ENCODE measurements at places on chromosomes 1 and 21. TPM values are rescaled to one million over a fixed set of nuclear protein-coding genes. Genes with fewer than 3 reads are reported as not detected.
A peak's percentile ranks its signal among the peaks of the same experiment; 100 is the strongest.

WNT2B gene
- 0.34 TPM for total RNA-seq

CD5L gene
- not detected for total RNA-seq

CACNA1S gene
- total RNA-seq = 78.5 TPM

HMCN1 gene
- 4.9 TPM for total RNA-seq

LIN28A gene
- total RNA-seq = not detected

CSMD2 gene
- not detected for total RNA-seq

INAVA gene
- total RNA-seq = 0.58 TPM

GJA5 gene
- total RNA-seq = 1.4 TPM

CRNN gene
- not detected for total RNA-seq

CYP4Z1 gene
- 0.61 TPM for total RNA-seq

FLG2 gene
- total RNA-seq = not detected

FMO5 gene
- 0.95 TPM for total RNA-seq

CLCA4 gene
- total RNA-seq = 3.7 TPM

TNFRSF4 gene
- total RNA-seq = not detected

DAP3 gene
- total RNA-seq = 203 TPM

OR2T11 gene
- not detected for total RNA-seq

LCE3D gene
- total RNA-seq = not detected

DSTYK gene
- 13.6 TPM for total RNA-seq

TTC39A gene
- 13.1 TPM for total RNA-seq

FNDC5 gene
- total RNA-seq = 39.6 TPM

DNA sequence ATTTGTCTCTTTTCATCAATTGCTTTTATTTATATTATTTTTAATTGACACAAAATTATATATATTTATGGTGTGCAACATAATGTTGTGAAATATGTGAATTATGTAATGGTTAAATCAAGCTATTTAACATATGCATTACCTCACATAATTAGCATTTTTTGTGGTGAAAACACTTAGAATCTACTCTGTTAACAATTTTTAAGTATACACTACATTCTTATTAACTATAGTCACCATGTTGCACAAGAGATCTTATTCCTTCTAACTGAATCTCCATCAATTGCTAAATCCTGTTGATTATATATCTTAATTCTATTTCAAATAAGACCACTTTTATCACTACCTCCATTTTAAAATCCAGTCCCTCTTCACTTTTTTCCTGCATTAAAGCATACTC is 42.5 kb downstream of the PLPPR5 start:
- DNase-seq = no peak
- H3K36me3 ChIP-seq = no peaks in the 10 kb centered on the region
- no peaks in the 10 kb centered on the region for H3K4me1 ChIP-seq
- no peak overlapping the region for H3K4me3 ChIP-seq

DNA sequence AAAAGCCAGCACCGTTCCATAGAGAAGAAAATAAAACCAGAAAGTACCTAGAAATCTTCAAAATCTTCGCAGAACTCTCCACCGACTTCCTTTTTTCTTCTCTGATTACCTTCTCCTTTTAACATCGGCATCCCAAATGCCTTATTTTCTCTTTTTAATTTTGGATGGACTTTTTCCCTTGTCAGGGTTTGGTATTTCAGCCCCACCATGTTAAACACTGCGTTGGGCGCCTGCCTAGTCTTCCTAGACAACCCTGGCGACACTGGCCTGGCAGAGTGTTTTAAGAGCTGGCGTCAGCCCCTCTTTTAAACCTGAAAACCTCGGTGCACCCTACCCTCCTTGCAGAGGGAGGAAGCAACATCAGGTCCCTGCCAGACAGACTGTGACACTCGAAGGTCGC is 66.0 kb upstream of the EFHD2 start:
- H3K4me1 ChIP-seq = no peaks in the 10 kb centered on the region
- no peak overlapping the region for H3K4me3 ChIP-seq
- DNase-seq = no peak
- peaks cover 8% of the 10 kb centered on the region for H3K27me3 ChIP-seq

DNA sequence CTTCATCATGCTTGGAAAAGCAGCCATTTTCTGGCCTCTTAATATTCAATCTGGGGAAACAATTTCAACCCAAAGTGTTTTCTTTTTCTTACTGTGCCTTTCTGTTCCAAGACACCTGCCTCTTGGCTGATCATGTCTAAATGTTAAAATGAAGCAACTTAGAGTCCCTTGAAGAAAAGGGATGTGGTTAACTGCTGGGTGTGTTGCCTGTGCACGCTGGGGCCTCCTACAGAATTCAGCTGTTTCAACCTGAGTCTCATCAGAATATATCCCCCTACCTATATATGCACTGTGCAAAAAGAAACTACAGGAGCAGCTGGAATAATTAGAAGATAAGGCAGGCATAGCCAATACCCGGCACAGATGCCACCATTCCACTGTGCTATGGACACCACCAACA is 222.0 kb downstream of the OMA1 start:
- no peak overlapping the region for H3K27ac ChIP-seq
- no peaks in the 10 kb centered on the region for H3K27me3 ChIP-seq
- no peaks in the 10 kb centered on the region for H3K36me3 ChIP-seq
- no peaks in the 10 kb centered on the region for H3K4me1 ChIP-seq

DNA sequence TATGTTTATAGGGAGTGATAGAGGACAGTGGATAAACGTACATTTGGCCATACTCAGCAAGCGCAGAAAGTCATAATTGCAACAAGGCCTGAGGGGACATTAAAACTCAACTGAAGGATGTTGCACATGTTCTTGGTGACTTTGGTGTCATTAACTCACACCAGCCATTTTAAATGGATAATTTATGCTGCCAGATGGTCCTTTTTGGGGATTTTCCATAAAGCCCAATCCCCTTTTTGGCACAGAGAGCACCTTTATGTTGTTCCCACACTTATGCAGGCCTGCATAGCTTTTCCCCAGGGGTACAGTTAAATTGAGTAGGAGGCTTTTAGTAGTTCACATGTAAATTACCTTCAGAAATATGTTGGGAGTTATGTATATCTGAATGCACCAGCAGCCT is 279.6 kb downstream of the NFIA start:
- H3K4me3 ChIP-seq = no peak overlapping the region
- no peak for DNase-seq
- H3K27ac ChIP-seq = no peak overlapping the region

- no peak overlapping the region for H3K27ac ChIP-seq
- DNase-seq = no peak
Measured at GRCh38 chr21:17550671-17551308, 37.9 kb downstream of the CXADR start.

DNA sequence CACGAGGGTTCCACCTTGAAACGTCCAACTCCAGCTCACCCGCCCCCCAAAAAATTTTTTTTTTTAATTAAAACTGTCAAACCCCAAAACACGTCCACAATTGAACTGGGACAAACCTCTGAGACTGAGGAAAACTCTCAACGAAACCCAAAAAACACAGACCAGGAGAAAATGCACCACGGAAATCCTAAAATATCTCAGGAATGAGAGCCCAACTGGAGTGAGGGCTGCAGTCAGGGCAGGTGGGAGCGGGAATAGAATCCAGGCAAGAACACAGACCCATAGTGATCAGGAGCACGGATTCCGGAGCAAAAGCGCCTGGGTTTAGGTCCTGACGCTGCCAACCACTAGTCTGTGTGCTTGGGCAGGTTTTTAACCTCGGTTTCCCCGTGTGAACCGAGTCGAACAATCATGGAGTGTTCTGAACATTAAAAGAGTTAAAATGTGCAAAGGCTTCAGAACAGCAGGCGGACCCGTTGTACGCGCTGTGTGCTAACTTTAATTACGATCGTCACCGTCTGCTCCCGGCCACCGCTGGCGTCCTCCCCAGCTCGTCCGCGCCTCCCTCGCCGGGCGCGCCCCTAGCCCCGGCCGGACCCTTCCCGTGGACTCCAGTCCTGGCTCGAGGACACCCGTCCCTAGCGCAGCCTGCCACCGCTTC is 624 bp downstream of the ARHGAP29 start:
- H3K27me3 ChIP-seq = no peaks in the 10 kb centered on the region
- peak; percentile 59 for DNase-seq
- no peaks in the 10 kb centered on the region for H3K36me3 ChIP-seq
- peak overlapping the region; percentile 93 for H3K27ac ChIP-seq
- peak overlapping the region; percentile 78 for H3K4me3 ChIP-seq
- peaks cover 35% of the 10 kb centered on the region for H3K4me1 ChIP-seq

GRCh38 chr1:36256558-36257374 is 32.5 kb downstream of the THRAP3 start:
- peak overlapping the region; percentile 89 for H3K27ac ChIP-seq
- H3K4me1 ChIP-seq = peaks cover 88% of the 10 kb centered on the region
- H3K27me3 ChIP-seq = no peaks in the 10 kb centered on the region
- H3K4me3 ChIP-seq = no peak overlapping the region
- H3K36me3 ChIP-seq = peaks cover 18% of the 10 kb centered on the region

GRCh38 chr1:36135796-36136195 is 10.8 kb upstream of the COL8A2 start:
- no peak overlapping the region for H3K4me3 ChIP-seq
- no peaks in the 10 kb centered on the region for H3K27me3 ChIP-seq
- DNase-seq = no peak
- peaks cover 23% of the 10 kb centered on the region for H3K4me1 ChIP-seq
- H3K36me3 ChIP-seq = no peaks in the 10 kb centered on the region

- no peak overlapping the region for H3K27ac ChIP-seq
- no peak for DNase-seq
- H3K27me3 ChIP-seq = no peaks in the 10 kb centered on the region
- H3K4me3 ChIP-seq = no peak overlapping the region
- H3K36me3 ChIP-seq = no peaks in the 10 kb centered on the region
- peaks cover 4% of the 10 kb centered on the region for H3K4me1 ChIP-seq
Measured at GRCh38 chr1:86419277-86419903, 4.6 kb upstream of the CLCA2 start.

GRCh38 chr1:230084408-230085177 is 17.6 kb downstream of the GALNT2 start:
- no peaks in the 10 kb centered on the region for H3K27me3 ChIP-seq
- H3K4me3 ChIP-seq = no peak overlapping the region
- peaks cover 70% of the 10 kb centered on the region for H3K4me1 ChIP-seq
- peak overlapping the region; percentile 70 for H3K27ac ChIP-seq

GRCh38 chr1:33986390-33987095 is 122.7 kb downstream of the HMGB4 start:
- H3K27me3 ChIP-seq = no peaks in the 10 kb centered on the region
- H3K27ac ChIP-seq = no peak overlapping the region
- H3K4me1 ChIP-seq = no peaks in the 10 kb centered on the region
- peak; percentile 63 for DNase-seq
- H3K36me3 ChIP-seq = no peaks in the 10 kb centered on the region

- DNase-seq = peak; percentile 29
- H3K4me3 ChIP-seq = peak overlapping the region; percentile 22
- H3K4me1 ChIP-seq = peaks cover 28% of the 10 kb centered on the region
- H3K27me3 ChIP-seq = no peaks in the 10 kb centered on the region
- H3K27ac ChIP-seq = peak overlapping the region; percentile 85
Measured at GRCh38 chr1:224377676-224378006, 21.0 kb downstream of the CNIH4 start.

DNA sequence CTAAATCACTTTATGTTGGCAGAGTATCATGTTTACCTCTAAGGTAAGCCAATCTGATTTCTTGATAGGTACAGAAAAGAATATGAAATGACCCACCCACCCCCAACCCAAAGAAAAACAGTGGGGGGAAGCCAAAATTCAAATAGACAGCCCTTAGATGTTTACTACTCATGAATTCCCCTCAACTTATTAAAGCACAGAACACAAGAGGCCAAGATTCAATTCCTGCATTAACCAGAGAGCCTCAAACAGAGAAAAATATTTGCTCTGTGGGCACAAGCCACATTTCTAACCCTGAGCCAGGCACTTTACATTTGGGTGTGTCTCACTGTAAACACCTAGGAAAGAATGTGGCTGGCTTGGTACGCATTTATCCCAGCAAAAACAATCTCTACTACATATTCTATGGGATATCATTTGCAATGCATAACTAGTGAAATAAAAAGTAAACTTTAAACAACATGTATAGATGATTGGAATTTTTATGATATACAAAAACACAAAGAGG is 84.3 kb downstream of the PTPN14 start:
- no peak for DNase-seq
- H3K36me3 ChIP-seq = no peaks in the 10 kb centered on the region
- peaks cover 32% of the 10 kb centered on the region for H3K4me1 ChIP-seq
- no peak overlapping the region for H3K27ac ChIP-seq
- H3K4me3 ChIP-seq = no peak overlapping the region

DNA sequence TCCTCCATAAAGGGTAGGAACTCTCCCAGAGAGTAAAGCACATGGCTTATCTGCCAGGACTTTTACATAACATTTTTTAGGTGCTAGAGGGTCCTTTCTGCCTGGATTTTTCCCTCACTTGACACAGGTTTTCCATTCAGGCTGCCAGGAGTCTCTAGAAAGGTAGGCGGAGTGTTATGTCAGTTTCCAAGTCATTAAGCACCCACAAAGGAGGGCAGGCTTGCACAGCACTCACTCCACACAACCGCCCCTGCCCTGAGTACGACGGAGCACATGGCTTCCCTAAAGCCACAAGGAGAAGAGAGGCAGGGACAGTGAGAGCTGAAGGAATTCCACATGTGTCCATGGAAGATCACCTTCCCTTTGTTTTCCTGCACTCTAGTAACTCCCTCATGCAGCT is 55.7 kb downstream of the CAPZB start:
- H3K27me3 ChIP-seq = no peaks in the 10 kb centered on the region
- no peaks in the 10 kb centered on the region for H3K36me3 ChIP-seq
- H3K4me3 ChIP-seq = no peak overlapping the region
- peak overlapping the region; percentile 6 for H3K27ac ChIP-seq
- peaks cover 93% of the 10 kb centered on the region for H3K4me1 ChIP-seq

DNA sequence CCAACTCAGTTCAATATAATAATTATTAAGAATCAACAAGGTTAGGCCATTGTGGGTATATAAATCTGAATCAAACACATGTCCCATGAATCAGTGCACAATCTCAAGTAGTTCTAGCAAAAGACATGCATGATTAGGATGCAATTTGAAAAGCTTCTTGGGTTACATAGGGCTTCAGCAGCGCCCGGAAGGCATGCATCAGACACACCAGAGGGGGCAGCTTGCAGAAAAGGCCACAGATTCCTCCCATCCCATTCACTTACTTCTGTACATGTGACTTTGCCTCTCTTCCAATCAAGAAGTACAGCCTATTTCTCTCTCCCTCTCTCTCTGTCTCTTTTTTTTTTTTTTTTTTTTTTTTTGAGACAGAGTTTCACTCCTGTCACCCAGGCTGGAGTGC is 91.8 kb downstream of the KCNN3 start:
- H3K36me3 ChIP-seq = no peaks in the 10 kb centered on the region
- peaks cover 5% of the 10 kb centered on the region for H3K4me1 ChIP-seq
- no peak overlapping the region for H3K4me3 ChIP-seq
- H3K27me3 ChIP-seq = no peaks in the 10 kb centered on the region

- no peaks in the 10 kb centered on the region for H3K36me3 ChIP-seq
- no peak for DNase-seq
- H3K4me1 ChIP-seq = no peaks in the 10 kb centered on the region
- no peak overlapping the region for H3K4me3 ChIP-seq
- no peak overlapping the region for H3K27ac ChIP-seq
- no peaks in the 10 kb centered on the region for H3K27me3 ChIP-seq
Measured at GRCh38 chr1:119582801-119583200, 65.3 kb downstream of the ZNF697 start.

GRCh38 chr21:45747233-45747766 is 103.8 kb downstream of the PCBP3 start:
- no peaks in the 10 kb centered on the region for H3K27me3 ChIP-seq
- H3K4me1 ChIP-seq = peaks cover 6% of the 10 kb centered on the region
- no peak for DNase-seq
